Stimulated activated CD8-positive, alpha-beta memory T cell treated with anti-CD3 and anti-CD28 coated beads, Interleukin-15, amount 100 ng/mL, for 4 hours (primary cell): ENCODE measurements at places on chromosomes 3 and 15.

DNA sequence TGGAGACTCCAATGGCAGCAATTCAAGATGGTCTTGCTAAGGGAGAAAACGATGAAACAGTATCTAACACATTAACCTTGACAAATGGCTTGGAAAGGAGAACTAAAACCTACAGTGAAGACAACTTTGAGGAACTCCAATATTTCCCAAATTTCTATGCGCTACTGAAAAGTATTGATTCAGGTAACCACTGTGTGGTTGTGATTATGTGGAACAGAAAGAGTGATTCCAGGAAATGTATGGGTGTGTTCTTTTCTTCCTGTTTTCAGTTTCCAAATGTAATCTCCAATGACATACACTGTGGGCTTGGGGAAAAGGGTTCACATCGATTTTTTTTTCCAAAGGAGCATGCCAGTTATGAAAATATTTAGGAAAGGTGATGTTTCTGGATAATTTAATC is 10.9 kb downstream of the SCG3 start:
- DNase-seq, result no peak

GRCh38 chr15:81279621-81280485 is 44.1 kb downstream of the STARD5 start:
- no peak for DNase-seq

GRCh38 chr3:58092521-58092920 is 84.3 kb downstream of the FLNB start:
- no peak for DNase-seq

GRCh38 chr3:79257791-79258190 is 510.0 kb downstream of the ROBO1 start:
- no peak for DNase-seq

GRCh38 chr15:79316864-79317263 is 6.0 kb downstream of the TMED3 start:
- DNase-seq, result no peak

DNA sequence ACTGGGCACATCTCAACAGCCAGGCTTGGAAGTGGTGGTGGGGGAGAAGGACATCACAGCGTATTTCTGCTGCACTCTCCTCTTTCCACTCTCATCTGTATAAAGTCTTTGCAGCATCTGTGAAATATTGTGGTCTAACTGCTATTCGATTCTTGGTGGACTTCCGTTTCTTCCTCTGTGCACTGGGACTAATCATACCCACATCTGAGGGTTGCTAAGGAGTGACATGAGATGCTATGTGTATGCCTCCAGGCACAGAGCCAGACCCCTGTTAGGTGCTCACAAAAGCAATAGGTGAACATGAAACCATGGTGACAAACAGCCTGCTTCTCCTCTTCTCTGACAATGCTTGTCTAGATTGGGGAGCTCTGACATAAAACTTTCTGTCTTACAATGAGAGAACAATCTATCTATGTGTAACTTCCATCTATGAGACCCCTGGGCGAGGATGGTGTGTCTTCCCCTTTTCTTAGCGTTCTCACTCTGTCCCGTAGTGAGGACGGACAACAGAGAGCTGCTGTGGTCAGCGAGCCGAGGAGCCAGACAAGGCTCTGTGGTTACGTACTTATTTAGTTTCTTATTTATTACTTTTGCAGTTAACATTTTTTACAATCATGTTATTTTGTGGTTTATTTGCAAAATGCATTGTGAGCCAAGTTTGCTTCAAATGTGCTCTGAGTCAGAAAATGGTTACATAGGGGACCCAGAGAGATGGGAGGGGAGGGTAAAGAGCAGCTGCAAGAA is 196.7 kb upstream of the TPRG1 start:
- DNase-seq, result no peak

- no peak for DNase-seq
Measured at GRCh38 chr3:39183211-39184080, 8.9 kb downstream of the XIRP1 start.

GRCh38 chr3:195086885-195087284 is 184.1 kb downstream of the XXYLT1 start:
- DNase-seq, result no peak

DNA sequence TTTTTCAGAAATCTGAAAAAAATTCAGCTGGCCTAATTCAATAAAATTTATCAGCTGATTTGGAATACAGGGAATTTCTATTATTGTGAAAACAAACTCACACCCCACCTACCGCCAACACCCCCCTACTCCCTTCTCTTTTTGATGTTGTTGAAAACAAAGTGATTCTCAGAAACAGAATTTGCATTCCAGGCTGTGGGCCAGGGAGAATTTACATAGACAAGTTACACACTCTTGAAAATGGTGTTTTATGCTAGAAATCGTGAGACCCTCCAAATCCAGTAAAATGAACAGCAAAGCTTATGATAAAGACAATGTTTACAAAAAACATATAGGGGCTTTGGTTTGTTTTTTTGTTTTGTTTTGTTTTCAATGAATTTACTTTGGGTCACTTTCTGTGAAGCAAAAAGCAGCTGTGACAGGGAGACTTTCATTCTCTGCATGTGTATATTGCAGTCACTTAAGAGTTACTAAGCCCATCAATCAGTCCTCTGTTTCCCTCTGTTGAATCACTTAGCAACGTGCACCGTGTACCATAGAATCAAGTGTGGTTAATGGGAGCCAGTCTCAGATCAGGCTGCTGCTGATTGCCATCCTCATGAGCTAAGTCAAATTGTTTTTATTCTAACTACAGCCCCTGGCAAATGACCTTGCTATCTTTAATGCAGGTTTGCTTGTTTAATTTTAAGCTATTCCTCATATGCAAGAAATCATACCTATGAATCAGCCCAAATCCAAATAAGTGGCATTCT is 159.8 kb downstream of the ALCAM start:
- DNase-seq, result no peak

DNA sequence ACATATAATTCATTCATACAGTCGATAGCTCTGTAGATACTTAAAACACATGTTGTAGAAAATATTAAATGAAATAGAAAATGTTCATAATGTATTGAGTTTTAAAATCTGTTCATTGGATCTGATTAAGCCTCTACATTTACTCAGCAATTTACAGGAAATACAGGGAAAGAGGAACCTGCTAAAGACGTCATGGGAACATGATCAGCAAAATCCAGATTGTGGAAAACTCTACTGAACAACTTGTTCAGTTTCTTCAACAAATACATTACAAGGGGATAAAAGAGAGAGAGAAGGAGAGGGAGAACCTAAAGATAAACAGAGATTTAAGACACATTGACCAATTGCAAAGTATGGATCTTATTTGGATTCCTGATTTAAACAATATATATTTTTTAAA is 46.7 kb downstream of the KLHL6 start:
- no peak for DNase-seq

- DNase-seq, result no peak
Measured at GRCh38 chr15:73983211-73983727, 8.8 kb downstream of the STOML1 start.

DNA sequence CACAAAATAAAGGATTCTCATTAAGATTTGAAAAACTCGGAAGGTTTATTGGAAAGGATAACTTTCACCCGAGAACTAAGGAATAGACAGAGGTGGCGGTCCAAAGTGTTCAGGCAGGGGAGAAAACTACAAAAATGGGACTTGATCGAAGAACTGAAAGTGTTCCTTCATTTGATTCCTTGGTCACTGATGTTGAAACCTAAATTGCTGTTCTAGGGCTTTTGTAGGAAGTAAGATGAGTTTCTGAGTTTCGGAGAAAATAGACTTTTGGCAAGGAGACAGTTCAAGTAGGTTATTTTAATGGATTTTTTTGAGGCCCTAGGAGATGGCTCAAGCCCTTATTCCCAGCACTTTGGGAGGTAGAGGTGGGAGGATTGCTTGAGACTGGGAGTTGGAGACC is 1.4 kb downstream of the TRIP4 start:
- DNase-seq, result no peak

GRCh38 chr3:8106921-8107320 is 394.7 kb upstream of the LMCD1 start:
- no peak for DNase-seq

- DNase-seq, result no peak
Measured at GRCh38 chr3:182142928-182143327, 431.2 kb downstream of the SOX2 start.

DNA sequence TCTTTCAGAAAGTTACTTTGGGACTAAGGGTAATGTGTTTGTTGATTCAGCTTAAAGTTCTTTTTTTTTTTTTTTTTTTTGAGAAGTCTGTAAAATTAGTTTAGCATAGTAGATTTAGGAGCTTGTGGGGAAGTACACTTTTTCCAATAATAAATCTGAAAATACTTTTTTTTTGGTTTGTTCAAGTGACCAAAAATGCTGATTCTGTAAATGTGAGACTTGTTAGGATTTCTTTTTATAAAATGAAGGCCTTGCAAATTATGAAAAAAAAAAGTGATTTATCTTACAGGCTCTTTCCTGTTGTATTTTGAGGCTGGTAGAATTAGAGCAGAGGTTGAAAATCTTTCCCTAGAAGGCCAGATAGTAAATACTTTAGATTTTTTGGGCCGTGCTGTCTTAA is 7.6 kb downstream of the OXNAD1 start:
- no peak for DNase-seq

- no peak for DNase-seq
Measured at GRCh38 chr3:147372525-147373027, 33.8 kb downstream of the ZIC4 start.
